Ovary (tissue), 10 donors: ENCODE measurements at places on chromosomes 4 and X. TPM values are rescaled to one million over a fixed set of nuclear protein-coding genes. Genes with fewer than 3 reads are reported as not detected.

DNA sequence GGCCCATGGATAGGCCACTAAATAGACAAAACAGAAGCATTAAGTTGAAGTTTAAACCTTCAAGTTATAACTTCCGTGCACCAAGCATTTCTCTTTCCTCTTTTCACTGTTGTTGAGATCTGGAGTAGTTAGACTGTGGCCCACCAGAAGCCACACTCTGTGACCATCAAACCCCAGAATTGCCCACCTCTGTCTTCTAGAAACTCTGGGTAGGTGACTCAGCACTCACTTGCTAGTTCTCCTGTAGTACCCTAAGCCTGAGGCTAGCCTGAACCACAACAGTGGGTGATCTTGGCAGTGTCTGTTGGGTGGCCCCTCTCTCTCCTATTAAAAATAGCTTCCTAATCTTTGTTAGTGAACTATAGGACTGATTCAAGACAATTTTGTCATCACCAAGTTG, 24.6 kb upstream of the CD40LG start:
- DNase-seq, result no peak

The APLN gene
- 1.3 TPM for polyA plus RNA-seq

DNA sequence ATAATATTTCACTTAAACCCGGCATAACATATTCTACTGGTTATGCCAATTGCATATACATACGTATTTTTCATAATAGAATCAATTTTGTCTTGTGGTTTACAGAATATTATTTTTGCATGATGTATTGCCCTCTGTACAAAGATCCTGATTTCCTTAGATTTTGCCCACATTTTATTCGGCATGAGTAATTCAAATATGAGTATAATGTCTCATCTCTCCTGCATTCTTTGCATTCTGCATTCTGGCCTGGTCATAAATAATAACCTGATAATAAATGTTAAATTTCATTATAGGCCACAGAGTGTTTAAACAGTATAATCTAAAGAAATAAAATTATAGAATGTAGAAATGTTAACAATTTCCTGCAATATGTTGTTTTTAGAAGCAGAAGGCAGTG, 205.3 kb downstream of the TLL1 start:
- DNase-seq, result no peak

The UGT2B10 gene
- not detected for polyA plus RNA-seq

DNA sequence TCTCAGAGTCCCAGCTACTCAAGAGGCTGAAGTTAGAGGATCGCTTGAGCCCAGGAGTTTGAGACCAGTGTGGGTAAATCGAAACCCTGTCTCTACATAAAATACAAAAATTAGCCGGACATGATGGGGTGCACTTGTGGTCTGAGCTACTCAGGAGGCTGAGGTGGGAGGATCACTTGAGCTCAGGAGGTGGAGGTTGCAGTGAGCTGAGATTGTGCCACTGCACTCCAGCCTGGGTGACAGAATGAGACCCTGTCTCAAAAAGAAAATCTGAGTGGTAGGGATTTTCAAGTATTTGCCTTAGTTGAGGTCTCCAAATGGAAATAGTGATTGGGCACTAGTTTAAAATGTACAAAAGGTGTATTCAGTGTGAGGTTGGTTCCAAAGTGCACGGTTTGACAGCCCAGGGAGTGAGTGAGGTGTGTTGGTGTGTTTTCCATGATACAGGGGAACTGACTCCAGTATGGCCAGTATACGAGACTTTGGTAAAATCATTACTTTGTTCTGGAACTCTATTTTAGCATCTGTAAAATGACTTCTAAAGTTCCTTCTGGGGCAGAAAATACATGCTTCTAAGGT, 13.8 kb downstream of the ADD1 start:
- DNase-seq, result no peak

The MMRN1 gene
- 30.8 TPM for polyA plus RNA-seq

- DNase-seq, result no peak
Observed at GRCh38 chr4:87624698-87625097, 16.4 kb downstream of the DSPP start.

The LUZP4 gene
- polyA plus RNA-seq, result not detected

DNA sequence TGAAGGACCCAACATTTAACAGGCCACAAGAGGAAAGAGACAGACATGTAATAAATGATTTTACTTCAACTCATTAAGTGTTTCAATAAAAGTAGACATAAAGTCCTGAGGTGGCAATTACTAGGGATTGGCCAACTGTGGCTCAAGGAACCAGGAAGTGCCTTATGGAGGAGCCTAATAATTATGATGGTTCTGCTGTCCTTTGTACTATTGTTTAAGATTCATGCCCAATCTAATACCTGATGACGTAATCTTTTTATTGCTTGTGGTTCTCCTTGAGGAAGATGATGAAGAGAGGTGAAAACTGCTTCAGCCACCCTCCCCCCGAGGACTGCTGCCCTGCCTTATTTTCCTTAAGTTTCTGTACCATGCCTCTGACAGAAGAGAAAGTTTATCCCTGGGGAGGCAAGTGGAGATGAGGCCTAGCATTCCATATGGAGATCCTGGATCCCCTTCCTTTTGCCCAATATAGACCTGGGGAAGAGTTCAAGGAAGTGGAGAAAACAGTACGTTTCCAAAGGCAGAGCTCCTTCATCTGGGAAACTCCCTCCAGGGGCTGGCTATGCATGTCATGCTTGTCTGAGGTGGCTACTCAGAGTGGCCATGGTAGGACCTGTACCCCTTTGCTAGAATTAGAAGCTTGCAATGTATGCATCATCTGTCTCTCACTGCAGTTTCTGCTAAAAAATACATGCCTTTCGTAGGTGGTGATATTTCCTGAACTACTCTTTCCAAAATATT, 56.8 kb upstream of the FAT1 start:
- no peak for DNase-seq

The KLHL8 gene
- 7.2 TPM for polyA plus RNA-seq

DNA sequence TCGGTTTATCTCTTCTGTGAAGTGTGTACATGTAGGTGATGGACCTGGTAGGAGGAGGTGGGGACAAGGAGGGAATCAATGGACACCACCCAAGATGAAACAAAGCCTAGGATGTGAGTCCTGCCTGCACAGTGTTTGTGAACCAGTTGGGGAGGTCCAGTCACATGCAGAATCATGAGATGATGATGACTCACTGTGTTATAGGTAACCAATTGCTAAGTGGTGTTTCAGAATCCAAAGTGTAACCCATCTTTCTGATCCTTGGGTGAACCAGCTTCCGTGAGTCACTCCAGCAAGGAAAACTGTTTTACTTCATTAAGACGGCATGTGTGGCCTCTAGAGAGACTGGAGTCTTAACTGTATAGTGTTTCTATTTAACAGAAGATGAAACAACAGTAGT, 57.9 kb upstream of the HPF1 start:
- DNase-seq, result no peak

DNA sequence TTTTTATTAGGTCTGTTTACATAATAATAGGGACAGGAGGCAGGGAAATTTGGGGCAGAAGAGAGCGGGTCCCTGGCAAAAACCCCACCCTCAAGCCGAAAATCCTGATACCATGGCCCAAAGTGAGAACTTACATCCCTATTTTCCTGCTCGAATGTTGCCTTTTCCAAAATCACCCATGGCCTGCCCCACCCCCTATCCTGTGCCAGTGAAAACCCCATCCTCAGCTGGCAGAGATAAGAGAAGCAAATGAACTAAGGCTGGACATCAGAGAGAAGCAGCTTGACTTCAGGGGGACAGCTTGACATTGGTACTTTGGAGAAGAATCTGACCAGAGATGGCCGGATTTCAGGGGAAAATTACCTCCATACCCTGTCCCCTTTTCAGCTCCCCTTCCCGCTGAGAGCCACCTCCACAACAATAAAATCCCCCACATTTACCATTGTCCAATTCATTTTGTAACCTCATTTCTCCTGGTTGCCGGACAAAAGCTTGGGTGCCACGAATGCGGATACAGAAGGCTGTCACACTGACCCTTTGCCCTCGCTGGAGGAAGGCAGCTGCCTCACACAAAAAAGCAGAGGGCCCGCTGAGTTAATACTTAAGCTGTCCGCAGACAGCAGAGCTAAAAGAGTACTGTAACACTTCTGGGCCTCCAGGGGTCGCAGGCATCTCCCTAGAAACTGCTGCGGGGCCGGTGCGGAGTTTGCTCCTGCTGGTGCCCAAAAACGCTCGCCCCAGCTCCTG, 196.2 kb downstream of the SNCA start:
- DNase-seq, result peak; percentile 47

GRCh38 chr4:74039315-74039763, 850 bp upstream of the CXCL3 start:
- no peak for DNase-seq

The DUSP9 gene
- polyA plus RNA-seq, result 0.28 TPM

DNA sequence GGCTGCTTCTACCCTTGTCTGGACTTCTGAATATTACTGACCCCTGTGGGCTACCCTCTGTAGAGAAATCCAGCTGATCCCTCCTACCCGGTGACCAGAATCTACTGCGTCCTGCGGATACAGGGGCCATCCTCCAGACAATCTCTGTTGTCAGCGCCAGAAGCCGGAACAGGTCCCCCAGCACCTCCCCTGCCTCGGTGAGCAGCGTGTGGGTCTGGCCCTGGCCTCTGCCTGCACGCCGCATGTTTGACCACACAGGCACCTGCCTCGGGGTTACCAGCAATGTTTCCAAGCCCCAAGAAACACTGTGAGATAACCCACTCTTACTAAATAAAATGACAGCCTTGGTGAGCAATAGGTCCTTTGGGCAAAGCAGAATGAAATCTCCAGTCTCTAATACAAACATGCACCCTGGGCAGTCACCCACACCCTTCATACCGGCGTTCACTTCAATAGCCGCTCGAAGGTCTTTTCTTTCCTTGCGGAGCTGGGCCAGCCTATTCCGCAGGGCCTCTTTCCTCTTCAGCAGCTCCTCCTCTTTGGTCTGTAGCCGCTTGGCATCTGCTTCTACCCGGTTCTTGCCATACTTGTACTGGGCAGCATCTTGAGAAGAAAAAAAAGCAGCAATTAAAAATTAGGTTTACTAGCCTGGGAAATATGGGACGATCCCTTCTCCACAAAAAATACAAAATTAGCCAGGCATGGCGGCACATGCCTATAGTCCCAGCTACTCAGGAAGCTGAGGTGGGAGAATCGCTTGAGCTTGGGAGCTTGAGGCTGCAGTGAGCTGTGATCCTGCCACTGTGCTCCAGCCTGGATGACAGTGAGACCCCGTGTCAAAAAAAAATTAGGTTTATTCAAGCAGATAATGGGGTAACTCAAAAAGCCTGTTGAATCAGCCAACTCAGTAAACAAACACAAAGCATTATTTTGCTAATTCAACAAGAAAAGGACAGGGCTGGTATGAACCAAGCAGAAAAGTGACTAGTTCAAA, 165.1 kb downstream of the AFAP1 start:
- DNase-seq, result no peak

DNA sequence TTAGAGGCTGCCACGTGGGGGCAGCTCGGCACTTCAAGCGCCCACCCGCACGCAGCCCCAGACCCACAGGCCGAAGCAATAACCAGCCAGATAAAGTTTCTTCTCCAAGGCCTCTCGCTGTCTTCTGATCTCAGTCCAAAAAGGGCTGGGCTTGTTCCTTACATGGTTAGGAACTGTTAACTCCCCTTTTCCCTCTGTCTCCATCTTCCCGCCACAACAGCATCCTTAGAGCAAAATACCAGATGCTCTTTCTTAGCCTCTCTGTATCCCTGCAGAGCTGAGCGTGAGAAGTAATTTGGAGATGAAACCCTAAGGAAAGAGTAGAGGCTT, 23.4 kb upstream of the KIAA1210 start:
- no peak for DNase-seq

DNA sequence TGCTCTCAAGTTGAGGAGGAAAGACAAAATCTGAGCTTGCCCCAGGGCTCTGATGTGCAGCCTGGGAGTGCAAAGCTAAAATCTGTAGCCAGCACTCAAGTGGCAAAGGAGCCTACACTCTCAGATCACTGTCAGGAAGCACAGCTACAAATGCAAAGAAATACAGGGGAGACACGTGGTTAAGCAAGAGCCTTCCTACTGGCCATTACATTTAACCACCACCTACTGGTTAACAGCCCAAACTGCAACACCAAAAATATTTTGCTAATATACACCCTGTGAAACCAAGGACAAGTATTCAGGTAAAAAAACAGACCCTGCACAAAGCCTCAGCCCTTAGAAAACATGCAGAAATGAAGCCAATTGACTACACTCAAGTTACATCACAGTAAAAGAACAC, 170.4 kb upstream of the FGF16 start:
- no peak for DNase-seq

- DNase-seq, result no peak
Observed at GRCh38 chr4:113057891-113058290, 8.4 kb downstream of the ANK2 start.

DNA sequence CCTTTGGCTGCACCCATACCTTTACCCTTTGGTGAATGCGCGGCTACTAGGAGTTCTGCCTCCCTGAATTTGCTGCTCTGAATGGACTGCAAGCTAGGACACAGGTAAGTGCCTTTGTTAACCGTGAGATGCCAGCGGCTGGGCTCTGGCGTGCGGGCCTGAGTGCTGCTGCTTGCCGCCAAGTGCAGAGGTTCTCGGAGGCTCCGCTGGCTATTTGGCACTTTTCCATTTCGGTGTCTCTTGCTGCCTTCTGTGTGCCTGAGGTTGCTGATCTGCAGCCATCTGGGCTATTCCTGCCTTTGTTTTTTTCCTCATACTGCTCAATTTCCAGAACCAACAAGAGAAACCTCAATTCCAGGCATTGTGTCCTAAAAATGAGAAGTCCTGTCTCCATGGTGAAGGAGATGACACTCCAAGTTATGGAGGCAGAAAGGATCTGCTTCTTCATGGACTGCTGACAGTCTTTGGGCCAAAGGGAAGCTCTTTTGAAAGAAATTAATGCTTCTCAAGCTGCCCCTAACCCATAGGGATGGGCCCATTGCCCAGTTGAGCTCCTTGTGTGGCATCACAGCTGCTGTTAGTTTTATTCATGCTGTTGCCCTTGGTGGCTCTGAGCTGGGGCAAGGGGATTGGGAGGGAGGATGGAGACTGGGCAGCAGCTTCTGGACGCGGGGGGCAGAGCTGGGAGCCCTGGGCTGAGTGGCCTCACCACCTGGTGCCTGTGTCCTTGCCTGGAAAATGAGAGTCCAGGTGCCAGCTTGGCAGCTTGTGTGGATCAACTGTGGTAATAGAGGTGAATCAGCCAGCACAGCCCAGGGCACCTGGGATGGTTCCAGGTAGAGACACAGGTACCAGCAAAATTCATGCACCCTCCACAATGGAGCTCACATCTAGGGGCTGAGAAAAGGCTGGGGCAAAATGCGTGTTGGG, 3.8 kb upstream of the TBC1D14 start:
- no peak for DNase-seq

- no peak for DNase-seq
Observed at GRCh38 chr4:184345573-184345922, 127.9 kb upstream of the ENPP6 start.
